Body of pancreas (tissue), 4 donors: ENCODE measurements at places on chromosomes 12 and 14. TPM values are rescaled to one million over a fixed set of nuclear protein-coding genes. Genes with fewer than 3 reads are reported as not detected.

GRCh38 chr14:63203618-63204406, 431 bp upstream of the RHOJ start:
- no peaks in the 10 kb centered on the region for H3K27me3 ChIP-seq
- peaks cover 9% of the 10 kb centered on the region for H3K4me1 ChIP-seq
- no peaks in the 10 kb centered on the region for H3K36me3 ChIP-seq
- no peak overlapping the region for H3K4me3 ChIP-seq
- peak overlapping the region; percentile 81 for H3K27ac ChIP-seq
- DNase-seq: peak; percentile 67

DNA sequence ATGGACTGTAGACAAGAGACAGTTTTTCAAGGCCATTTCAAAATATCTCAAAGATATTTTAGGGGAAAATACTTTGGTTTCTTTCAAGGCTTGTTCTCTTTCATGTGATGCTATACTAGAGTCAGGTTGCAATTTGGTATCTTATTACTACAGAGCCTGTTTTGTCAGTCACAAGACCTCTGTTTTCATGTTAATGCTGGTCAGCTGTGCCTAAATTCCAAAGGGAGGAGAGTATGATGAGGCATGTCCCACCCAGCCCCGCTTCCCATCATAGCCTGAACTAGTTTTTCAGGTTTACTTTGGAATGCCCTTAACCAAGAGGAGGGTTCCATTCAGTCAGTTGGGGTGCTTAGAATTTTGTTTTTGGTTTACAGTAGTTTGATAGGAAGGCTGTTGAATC, 52.6 kb downstream of the GPHB5 start:
- H3K4me3 ChIP-seq: no peak overlapping the region
- H3K36me3 ChIP-seq: no peaks in the 10 kb centered on the region
- H3K27ac ChIP-seq: no peak overlapping the region
- H3K27me3 ChIP-seq: no peaks in the 10 kb centered on the region
- no peaks in the 10 kb centered on the region for H3K4me1 ChIP-seq

GRCh38 chr12:113082486-113083148, 26.1 kb downstream of the DTX1 start:
- DNase-seq: no peak
- no peak overlapping the region for H3K27ac ChIP-seq
- no peak overlapping the region for H3K4me3 ChIP-seq
- H3K4me1 ChIP-seq: peaks cover 13% of the 10 kb centered on the region
- H3K36me3 ChIP-seq: no peaks in the 10 kb centered on the region

GRCh38 chr14:38384741-38385140, 128.8 kb upstream of the CLEC14A start:
- H3K4me1 ChIP-seq: no peaks in the 10 kb centered on the region
- no peaks in the 10 kb centered on the region for H3K27me3 ChIP-seq
- no peak overlapping the region for H3K4me3 ChIP-seq

GRCh38 chr12:108594-108993, 42.0 kb downstream of the IQSEC3 start:
- H3K27ac ChIP-seq: no peak overlapping the region
- H3K36me3 ChIP-seq: no peaks in the 10 kb centered on the region
- no peaks in the 10 kb centered on the region for H3K4me1 ChIP-seq
- no peak overlapping the region for H3K4me3 ChIP-seq
- H3K27me3 ChIP-seq: peaks cover 5% of the 10 kb centered on the region

GRCh38 chr12:57138526-57139272, 8.7 kb downstream of the LRP1-AS start:
- H3K27ac ChIP-seq: no peak overlapping the region
- H3K36me3 ChIP-seq: no peaks in the 10 kb centered on the region
- no peaks in the 10 kb centered on the region for H3K4me1 ChIP-seq

KRT82 gene
- not detected for total RNA-seq

CLEC4A gene
- total RNA-seq: not detected

ACVRL1 gene
- 93.9 TPM for total RNA-seq

LPAR5 gene
- 3.6 TPM for total RNA-seq

KRT83 gene
- total RNA-seq: not detected

TAS2R14 gene
- total RNA-seq: 4.0 TPM
